Posterior vena cava (tissue), 2 donors: ENCODE measurements at places on chromosomes 4 and X. TPM values are rescaled to one million over a fixed set of nuclear protein-coding genes. Genes with fewer than 3 reads are reported as not detected.
A peak's percentile ranks its signal among the peaks of the same experiment; 100 is the strongest.

The NIPAL1 gene
- total RNA-seq, result 0.48 TPM

The BST1 gene
- total RNA-seq, result 26.2 TPM

The PPP4R3C gene
- total RNA-seq, result not detected

The AKAP14 gene
- not detected for total RNA-seq

The SATL1 gene
- total RNA-seq, result not detected

The PCGF3 gene
- total RNA-seq, result 25.6 TPM

The PAGE4 gene
- total RNA-seq, result not detected

GRCh38 chr4:186019269-186019668 is 49.7 kb upstream of the TLR3 start:
- no peak for DNase-seq

DNA sequence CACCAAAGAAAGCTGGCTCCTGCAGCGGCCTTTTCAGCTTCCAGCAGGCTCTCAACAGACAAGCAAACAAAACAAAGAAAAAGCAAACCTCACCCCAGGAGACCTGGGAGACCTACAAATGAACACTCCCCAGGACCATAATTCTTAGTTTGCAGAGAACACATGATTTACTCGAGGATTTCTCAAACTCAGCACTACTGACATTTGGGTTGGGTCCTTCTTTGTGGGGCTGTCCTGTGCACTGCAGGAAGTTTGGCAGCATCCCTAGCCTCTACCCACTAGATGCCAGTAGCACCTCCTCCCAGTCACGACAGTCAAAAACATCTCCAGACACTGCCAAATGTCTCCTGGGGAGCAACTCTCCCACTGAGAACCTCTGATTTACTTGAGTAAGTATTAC is 21.9 kb downstream of the APOO start:
- no peak for DNase-seq

- DNase-seq, result no peak
These were observed 57.9 kb downstream of the TKTL2 start for GRCh38 chr4:163415668-163416067.

DNA sequence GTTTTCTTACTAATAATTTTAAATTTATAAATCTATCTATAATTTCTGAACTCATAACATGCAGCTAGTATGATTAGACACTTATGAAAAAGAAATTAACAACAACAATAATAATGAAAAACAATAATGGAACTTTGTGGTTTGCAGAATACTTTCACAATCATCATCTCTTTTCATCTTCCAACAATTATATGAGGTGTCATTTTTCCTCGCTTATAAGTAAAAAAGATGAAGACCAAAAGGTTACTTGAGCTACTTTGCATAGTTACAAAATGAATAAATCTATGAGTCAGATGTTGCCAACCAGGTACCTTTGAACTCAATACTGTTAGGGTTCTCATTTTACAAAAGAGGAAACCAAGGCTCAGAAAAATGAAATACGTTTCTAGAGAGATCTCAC is 98.5 kb upstream of the ELOVL6 start:
- DNase-seq, result no peak

- DNase-seq, result no peak
These were observed 65.0 kb downstream of the COQ2 start for GRCh38 chr4:83219344-83220331.

- no peak for DNase-seq
These were observed 9.4 kb downstream of the ARHGAP10 start for GRCh38 chr4:147741190-147741788.

DNA sequence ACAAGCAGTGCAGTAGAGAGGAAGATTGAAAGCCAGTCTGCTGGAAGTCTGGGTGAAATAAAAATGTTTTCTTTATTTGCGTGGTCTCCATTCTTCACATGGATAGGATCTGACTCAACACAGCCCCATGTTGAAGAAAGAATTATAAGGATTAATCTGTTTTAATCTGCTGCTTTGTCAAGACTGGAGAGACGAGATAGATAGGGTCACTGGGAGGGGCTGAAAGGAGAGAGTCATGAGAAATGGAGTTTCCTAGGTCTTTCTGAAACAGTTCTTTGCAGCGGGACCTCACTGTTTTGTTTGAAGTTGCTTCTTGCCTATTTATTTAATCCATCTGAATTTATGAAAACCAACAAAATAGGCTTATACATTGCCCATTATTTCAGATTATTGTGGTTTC is 32.4 kb upstream of the RHOH start:
- DNase-seq, result no peak

- no peak for DNase-seq
These were observed 285.5 kb downstream of the PDGFC start for GRCh38 chr4:156686120-156686519.

DNA sequence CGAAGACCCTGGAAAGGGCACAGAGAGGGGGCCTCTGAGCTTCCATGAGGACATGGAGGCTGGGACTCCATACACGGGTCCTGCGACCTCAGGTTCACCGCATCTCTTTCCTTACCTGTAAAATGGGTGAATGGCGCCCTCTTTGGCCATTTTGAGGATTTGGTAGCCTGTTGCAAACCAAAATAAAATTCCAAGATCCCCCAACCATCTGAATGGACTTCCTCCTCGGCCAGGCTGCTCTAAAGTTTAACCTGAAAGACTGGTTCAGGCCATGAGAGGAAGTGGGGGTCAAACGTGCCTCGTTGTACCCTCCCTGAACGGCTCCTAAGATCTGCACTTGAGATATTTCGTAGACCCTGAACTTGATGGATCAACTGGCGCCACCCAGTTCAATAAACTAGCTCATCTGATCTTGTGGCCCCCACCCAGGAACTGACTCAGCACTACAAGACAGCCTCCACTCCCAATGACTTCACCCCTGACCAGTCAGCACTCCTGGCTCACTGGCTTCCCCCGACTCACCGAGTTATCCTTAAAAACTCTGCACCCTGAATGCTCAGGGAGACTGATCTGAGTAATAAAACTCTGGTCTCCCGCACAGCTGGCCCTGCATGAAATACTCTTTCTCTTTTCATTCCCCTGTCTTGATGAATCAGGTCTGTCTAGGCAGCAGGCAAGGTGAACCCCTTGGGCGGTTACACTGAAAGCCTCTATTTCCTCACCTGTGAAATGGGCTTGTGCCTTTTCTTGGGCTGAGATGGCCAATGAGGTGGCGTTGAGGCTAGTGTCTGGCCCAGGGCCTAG is 32.9 kb upstream of the GPR78 start:
- peak; percentile 47 for DNase-seq

DNA sequence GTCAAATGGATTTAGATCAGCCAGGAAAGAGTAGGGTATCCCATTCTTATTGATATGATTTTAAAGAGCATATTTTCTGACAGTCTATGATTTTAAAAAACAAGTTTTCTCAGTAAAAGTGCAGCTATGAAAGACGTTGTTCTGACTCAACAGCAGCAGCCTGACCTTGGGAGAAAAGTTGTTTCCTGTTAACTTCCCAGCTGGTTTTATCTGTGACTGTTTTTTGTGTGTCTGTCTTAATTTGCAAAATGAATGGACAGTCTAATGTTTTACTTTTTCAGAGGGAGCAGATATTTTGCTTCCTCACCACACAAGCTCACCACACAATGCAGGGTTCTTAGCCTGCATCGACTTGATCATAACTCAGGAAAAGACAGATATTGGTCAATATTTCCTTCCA is 764 bp upstream of the MTHFD2L start:
- DNase-seq, result no peak

- no peak for DNase-seq
These were observed 1.3 kb upstream of the CXorf65 start for GRCh38 chrX:71107762-71108360.

GRCh38 chr4:4919927-4920326 is 60.5 kb downstream of the MSX1 start:
- DNase-seq, result peak; percentile 92

- DNase-seq, result no peak
These were observed 98.9 kb downstream of the TLL1 start for GRCh38 chr4:165971933-165972332.

GRCh38 chrX:13130816-13131215 is 86.4 kb upstream of the FAM9C start:
- no peak for DNase-seq

DNA sequence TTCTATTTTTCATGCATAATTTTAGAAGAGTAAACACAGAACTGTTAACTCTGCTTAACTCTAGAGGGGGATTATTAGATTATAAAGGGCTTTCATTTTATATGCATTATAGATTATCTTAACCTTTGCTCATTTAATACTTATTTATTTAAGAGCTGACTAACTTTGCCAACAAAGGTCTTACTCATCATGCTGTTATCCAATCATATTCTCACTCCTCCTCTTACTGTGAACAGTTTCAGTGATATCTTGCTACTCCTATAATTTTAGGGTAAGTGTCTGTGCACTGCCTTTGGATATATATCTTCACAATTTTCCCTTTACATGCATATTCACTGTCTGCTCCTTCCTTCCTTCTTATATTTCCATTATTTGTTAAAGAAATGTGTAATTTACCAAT is 1814.9 kb downstream of the STIM2 start:
- DNase-seq, result no peak

DNA sequence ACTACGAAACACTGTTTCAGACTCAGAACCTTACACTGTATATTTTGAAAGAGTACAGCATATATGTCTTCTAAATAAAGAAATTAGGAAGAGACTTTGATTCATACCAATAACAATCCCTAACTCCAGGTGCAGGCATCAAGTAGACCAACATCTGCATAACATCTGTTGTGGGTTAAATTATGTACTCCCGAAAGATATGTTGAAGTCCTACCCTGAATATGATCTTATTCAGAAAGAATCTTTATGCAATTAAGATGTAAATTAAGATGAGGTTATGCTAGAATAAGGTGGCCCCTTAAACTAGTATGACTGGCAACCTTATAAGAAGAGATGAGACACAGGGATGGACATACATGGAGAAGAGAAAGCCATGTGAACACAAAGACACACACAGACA is 117.9 kb downstream of the INPP4B start:
- no peak for DNase-seq

DNA sequence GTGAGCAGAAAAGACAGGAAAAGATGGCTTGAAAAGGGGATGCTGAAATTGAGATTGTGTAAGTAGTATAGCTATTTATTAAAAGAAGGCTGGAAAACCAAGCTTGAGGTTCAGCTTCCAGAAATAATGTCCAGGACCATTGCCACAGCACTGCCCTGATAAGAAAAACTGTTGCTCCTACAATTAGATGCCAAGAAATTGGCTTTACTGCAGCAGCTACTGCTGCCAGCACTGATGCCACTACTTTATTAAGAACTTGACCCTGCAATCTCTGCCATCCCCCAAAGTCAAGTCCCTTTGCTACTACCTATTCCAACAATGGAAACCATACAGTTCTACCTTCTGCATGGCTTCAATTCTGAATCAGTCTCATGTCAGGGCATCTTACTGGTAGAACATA is 130.0 kb upstream of the VAMP7 start:
- no peak for DNase-seq

- DNase-seq, result no peak
These were observed 93.2 kb upstream of the IL15 start for GRCh38 chr4:141543176-141543575.

- no peak for DNase-seq
These were observed 19.4 kb downstream of the NKX6-1 start for GRCh38 chr4:84479663-84480062.

DNA sequence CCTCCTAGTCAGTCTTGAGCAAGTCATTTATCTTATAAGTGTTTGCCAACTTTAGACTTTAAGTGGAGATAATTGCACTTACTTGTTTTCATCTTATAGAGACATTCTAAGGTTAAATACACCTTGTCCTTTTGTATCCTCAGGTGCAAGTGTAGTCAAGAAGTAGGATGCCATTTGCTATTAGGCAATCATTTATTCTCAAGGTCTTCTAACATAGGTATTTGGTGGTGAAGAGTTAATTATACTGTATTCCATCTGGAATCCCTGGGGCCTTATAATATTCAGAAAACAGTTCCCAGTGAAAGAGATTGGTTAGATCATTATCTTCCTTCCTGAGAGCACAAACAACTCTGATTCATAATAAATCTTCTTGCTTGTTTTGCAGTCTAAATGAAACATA is 23.7 kb downstream of the SULT1E1 start:
- DNase-seq, result no peak
